Fibroblast of skin of left biceps (primary cell): ENCODE measurements at places on chromosomes 13 and 19.

- DNase-seq: no peak
These were observed 22.4 kb downstream of the ZNF536 start for GRCh38 chr19:30394481-30395151.

DNA sequence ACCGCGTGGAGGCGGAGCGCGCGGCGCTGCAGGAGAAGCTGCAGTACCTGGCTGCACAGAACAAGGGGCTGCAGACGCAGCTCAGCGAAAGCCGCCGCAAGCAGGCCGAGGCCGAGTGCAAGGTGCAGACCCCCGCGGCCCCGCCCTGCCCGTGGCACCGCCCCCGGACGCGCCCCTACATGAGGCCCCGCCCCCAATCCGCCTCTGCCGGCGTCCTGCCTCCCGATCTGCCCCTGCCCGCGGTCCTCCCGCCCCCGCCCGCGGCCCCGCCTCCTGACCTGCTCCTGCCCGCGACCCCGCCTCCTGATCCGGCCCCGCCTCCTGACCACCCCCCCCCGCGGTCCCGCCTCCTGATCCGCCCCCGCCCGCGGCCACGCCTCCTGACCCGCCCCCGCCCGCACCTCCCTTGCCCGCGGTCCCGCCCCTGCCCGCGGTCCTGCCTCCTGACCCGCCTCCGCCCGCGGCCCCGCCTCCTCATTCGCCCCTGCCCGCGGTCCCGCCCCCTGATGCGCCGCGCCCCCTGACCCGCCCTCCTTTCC is 11.7 kb downstream of the PRR36 start:
- no peak for DNase-seq

GRCh38 chr13:112210371-112210770 is 143.4 kb downstream of the SOX1 start:
- no peak for DNase-seq

GRCh38 chr19:3360421-3361383 is 5.7 kb upstream of the NFIC start:
- no peak for DNase-seq

DNA sequence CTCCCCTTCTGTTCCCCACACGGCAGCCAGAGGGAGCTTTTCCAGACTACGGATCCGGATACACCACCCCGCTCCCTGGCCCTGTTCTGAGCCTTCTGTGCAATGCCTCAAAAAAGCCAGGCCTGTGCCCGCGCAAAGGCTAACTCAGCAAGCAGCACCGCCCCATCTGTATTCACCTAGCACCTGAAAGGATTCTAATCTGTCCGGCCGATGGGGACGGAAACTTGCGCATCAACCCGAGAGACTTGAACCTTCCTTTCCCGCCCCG is 589 bp downstream of the ZBTB45 start:
- peak; percentile 35 for DNase-seq

- DNase-seq: no peak
These were observed 572.5 kb downstream of the OLFM4 start for GRCh38 chr13:53601113-53601512.

- no peak for DNase-seq
These were observed 23.1 kb downstream of the KLF2 start for GRCh38 chr19:16347706-16348105.

DNA sequence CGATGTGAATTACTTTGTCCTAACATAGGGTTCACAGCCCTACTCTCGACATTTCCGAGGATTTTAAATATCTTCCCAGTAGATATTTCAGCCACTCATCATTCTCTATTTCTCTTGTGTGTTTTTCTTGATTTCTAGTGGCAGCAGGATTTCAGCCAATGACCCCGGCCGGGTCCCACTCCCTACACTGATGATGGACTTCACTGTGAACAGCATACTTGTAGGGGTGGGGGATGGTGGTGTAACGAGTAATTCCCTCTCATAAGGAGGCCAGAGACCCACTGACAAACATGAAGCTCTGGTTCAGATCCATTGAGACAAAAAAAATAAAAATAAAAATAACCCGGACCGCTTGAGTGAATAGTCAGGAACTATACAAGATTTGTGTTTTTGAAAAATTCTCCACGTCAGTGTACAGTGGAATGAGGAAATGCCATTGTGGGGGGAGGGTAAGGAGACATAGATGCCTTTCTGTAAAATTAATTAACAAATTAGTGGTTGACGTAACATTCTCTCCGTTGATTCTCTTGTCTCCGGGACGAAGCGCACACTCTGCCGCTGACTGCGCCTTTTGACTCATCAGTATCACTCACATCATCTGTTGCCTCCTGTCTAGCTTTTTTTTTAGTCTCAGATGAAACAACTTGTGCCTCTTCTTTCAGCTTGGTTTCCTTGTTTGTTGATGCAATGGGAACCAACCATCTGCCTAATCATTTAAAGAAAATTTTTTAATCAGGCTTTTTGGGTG is 48.8 kb upstream of the IRS2 start:
- no peak for DNase-seq

- no peak for DNase-seq
These were observed 151.4 kb downstream of the KDM4B start for GRCh38 chr19:5120321-5120720.

GRCh38 chr19:18098891-18099622 is 1.5 kb downstream of the MAST3 start:
- no peak for DNase-seq

GRCh38 chr19:52724701-52725514 is 9.9 kb downstream of the ZNF611 start:
- no peak for DNase-seq

- no peak for DNase-seq
These were observed 8.6 kb downstream of the GAS6 start for GRCh38 chr13:113855012-113855921.

DNA sequence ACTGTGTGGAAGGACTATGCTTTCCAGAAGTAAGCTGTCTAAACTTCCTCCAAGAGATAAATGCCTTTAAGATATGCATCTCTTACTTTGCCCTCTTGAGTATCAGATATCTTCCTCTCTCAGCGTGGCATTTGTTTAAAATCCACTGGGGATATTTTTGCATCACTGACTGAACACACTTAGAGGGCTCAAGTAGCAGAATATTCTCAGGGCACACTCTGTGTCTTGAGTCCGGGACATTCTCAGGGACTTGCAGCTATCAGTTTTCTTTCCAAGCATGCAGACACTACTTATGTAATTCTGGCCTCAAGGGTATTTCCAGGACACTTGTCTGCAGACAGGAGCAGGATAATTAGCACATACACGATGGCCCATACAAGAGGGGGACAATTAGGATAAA is 84.7 kb downstream of the ERCC5 start:
- no peak for DNase-seq

- DNase-seq: no peak
These were observed 20.9 kb upstream of the FOSB start for GRCh38 chr19:45446944-45447343.

- DNase-seq: no peak
These were observed 11.1 kb downstream of the CAPN12 start for GRCh38 chr19:38733241-38733492.

DNA sequence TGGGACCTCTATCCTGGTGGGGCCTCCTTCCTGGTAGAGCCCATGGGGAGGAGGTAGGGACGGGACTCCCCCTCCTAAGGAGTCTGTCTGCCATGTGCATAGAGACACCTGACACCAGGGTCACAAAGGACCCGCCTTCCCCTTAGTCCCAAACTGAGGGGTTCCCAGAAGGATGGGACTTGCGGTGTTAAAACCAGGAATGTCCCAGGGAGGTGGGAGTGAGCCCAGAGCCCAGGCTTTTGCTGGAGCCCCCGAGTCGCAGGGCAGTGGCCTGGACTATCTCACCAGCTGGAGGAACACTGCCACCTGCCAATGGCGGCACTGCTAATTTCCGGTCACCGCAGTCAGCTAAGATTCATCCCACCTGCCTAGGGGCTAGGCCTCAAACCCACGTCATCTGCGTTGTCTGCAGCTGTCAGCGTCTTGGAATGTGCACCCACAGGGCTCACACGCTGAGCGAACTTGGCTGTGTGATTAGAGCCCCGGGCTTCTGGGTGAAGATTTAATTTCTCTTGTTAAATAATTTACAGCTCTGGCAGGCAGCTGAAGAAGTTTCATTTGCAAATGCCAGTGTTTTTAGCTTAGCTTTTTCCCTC is 31.9 kb upstream of the ATP11A start:
- peak; percentile 14 for DNase-seq

- DNase-seq: peak; percentile 49
These were observed at the start of gene CCDC106 for GRCh38 chr19:55647732-55648584. TSS of gene CCDC106 (plus strand) at chr19:55648212. CDS start at chr19:55649047, 835 bp downstream.

GRCh38 chr19:2552859-2553258 is 76.9 kb downstream of the GADD45B start:
- no peak for DNase-seq

- no peak for DNase-seq
These were observed 113.2 kb downstream of the KCNRG start for GRCh38 chr13:50128428-50128931.

GRCh38 chr13:66860878-66861417 is 369.2 kb downstream of the PCDH9 start:
- no peak for DNase-seq

DNA sequence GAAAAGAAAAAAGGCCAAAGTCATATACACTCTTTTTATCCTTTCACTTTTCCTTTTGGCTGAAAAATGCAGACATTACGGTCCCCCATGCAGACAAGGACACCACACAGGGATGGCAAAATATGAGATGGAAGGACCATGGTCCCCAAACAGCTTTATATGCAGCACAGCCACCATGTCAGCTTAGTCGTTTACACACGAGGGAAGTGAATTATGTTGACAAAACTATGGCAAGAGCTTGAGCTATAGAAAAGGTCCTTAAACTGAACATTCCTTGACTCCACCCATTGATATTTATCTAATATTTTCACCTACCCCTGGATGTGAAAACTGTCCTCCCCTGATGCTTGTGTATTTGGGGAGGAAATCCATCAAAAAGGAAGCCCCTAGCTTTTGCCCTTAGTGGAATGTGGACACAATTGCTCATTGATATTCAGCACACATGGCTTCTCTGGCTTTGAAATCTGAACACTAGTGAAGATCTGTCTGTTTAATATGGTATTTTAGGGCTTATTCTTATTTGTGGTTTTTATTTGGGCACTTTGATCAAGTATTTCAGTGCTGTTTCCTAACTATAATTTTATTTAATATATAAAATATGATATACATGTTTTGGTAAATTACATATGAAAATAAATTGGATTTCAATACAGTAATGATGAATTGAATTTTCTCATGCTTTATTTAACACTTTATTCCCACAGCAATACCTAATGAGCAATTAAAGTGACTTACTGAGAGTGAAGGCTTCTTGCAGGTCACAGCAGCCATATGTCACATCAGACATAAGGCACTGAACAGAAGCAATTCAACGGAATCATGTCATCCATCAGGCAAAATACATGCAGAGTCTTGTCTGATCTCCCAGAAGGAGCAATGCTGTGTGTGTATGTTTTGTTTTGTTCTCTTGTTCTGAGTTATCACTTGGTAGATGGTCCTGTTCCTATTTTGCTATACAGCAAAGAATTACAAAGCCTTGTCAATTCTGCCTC is 6.8 kb upstream of the GTF2F2 start:
- no peak for DNase-seq

DNA sequence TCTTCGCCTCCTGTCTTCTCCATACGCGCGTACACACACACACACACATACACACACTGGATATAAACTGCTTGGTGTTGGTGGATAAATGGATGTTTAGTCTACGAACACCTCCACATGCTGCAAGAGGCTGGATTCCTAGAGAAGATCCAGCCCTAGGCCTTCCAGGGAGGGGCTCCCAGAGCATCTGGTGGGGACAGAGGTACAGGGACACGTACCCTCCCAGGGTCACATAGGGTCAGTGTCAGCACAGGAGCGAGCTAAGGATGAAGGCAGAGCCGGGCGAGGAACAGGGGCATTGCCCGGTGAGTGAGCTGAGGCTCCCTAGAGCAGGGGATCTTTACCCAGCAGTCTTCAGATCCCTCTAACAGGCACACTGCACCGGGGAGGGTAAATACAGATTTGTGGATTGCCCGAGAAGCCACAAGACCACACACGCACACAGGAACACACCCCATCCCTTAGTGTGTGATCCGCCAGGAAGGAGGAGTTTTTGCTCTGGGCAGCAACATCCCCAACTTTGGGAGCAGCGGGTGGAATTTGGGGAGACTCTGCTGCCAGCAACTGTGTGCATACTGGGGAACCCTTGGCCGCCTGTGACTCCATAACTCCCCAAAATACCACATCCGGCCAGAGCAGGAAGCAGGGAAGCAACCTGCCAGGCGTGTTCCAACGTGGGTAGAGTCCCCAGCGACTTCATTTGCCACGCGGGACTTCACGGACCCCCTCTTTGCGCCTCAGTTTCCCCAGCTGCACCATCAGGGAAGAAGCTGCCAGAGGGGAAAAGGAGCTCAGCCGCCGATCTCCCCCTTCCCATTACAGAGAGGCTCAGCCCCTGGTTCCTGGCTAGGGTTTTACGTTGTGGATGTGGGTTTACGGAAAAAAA is 5.8 kb upstream of the TLE2 start:
- DNase-seq: peak; percentile 15

DNA sequence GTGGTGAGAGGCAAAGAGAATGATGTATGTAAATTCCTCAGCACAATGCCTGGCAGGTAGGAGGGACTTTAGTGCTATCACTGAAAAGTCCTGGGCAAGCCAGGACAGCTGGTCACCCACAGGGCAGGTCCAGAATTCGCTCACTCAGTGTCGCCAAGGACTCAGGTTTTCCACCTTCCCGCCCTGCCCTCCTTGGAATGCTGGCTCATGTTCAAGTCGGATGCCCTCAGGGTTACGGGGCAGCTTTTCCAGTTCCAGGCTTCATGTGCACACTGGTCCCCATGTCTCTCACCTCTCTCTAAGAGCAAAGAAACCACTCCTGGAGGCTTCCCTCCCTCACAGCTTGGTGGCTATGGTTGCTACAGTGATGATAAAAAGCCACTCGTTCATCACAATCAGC is 24.8 kb upstream of the NAXD start:
- no peak for DNase-seq

- no peak for DNase-seq
These were observed 17.2 kb downstream of the ZNF444 start for GRCh38 chr19:56158170-56158757.

DNA sequence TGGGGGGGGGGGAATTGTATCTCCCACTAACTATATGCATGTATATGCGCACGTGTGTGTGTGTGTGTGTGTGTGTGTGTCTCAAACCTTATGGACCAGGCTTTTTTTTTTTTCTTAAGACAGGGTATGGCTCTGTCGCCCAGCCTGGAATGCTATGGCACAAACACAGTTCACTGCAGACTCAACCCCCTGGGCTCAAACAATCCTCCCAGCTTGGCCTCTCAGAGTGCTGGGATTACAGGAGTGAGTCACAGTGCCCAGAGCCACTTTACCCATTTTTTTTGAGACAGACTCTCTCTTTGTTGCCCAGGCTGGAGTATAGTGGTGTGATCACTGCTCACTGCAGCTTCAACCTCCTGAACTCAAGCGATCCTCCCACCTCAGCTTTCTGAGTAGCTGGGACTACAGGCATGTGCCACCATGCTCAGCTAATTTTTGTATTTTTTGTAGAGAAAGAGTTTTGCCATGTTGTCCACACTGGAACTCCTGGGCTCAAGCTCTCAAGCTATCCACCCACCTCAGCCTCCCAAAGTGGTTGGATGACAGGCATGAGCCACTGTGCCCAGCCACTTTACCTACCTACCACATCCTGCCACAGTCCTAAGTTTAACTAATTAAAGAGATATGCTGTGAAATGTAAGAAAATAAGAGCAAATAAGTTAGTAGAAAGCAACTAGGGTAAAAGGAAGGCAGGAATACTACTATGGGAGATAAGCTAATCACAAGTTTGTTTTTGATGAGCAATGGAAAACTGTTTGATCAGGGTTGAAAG is 2.4 kb downstream of the ZMYM5 start:
- DNase-seq: no peak
